Femur (tissue), 1 donor: ENCODE measurements at places on chromosomes 6 and 20.

DNA sequence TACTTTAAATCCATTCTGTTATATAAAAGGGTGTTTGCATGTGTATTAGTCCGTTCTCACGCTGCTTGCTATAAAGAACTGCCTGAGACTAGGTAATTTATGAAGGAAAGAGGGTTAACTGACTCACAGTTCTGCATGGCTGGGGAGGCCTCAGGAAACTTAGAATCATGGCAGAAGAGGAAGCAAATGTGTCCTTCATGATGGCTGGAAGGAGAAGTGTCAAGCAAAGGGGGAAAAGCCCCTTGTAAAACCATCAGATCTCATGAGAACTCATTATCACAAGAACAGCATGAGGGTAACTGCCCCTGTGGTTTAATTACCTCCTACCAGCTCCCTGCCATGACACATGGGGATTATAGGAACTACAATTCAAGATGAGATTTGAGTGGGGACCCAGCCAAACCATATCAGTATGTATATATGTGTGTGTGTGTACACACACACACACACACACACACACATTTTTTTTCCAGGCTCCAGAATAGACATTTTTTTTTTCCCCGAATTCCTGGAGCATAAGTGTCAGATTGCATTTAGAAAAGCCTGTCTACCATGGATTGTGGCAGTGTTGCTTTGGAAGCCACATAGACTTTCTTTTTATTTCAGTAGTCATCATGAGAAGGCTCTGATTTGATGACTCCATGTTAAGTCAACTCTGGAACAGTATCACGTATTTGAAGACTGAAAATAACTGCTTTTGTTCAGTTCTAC lies 31.5 kb downstream of the KDM1B start:
- DNase-seq = no peak

DNA sequence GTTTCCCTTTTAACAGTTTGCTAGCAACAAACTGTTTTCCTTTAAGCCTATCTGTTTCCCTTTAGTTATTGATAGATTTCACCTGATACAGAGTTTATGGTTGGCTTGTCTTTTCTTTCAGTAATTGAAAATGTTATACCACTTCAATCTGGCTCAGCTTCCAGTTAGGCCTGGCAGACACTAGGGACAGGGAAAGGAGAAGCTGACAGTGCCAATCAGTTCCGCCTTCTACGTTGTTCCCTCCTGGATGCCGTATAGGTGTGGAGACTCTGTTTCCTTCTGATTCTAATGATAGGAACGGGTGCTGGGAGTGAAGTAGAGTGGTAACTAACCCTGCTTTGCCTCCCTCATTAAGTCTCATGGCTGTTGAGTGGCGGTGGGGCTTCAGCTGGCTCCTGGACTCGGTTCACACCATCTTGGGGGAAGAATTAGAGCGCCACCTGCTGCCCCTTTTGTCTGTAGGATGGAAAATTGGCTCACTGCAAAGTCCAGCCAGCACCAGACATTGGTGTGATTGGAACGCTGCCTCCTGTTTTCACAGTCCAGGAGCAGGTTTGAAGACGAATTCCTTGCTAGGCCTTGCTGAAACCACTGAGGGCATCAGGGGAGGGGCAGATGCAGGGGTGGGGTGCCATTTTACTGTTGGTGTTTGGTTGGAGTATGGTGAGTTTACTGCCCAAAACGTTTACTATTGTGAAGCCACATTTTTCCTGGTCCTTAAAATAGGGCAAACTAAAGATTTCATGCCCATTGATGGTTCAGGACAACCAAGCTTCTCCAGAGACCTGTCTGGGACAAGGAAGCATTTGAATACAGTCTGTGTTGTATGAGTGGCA lies 1729.5 kb downstream of the GRIK2 start:
- DNase-seq = peak; percentile 26

- DNase-seq = no peak
Measured at GRCh38 chr6:2783188-2783963, 18.2 kb downstream of the WRNIP1 start.

- DNase-seq = peak; percentile 89
Measured at GRCh38 chr6:113564371-113565171, 292.6 kb upstream of the MARCKS start.

GRCh38 chr6:155247618-155248007 lies 16.2 kb upstream of the CLDN20 start:
- no peak for DNase-seq
